Stimulated activated CD4-positive, alpha-beta T cell treated with anti-CD3 and anti-CD28 coated beads, Interleukin-2, amount 100 ng/mL, for 24 hours (primary cell): ENCODE measurements at places on chromosomes 5 and 9.
A peak's percentile ranks its signal among the peaks of the same experiment; 100 is the strongest.

DNA sequence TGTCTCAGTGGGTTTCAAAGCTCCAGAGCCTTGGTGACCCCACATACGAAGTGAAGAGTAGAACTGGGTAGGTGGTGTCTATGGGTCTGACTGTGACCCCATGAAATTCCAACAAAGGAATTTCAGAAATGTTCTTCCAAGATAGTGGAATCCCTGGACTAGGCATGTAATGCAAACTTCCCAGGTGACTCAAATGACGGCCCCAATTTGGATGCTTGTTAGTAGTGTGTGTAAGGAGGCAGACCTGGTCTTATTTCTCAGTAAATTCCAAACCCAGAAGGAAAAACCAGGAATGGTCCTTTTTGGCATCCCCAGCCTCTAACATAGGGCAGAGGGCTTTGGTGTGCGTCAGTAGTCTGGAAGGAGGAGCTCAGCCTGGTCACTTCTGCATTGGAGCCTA lies 43.6 kb upstream of the ABCA1 start:
- DNase-seq: no peak

DNA sequence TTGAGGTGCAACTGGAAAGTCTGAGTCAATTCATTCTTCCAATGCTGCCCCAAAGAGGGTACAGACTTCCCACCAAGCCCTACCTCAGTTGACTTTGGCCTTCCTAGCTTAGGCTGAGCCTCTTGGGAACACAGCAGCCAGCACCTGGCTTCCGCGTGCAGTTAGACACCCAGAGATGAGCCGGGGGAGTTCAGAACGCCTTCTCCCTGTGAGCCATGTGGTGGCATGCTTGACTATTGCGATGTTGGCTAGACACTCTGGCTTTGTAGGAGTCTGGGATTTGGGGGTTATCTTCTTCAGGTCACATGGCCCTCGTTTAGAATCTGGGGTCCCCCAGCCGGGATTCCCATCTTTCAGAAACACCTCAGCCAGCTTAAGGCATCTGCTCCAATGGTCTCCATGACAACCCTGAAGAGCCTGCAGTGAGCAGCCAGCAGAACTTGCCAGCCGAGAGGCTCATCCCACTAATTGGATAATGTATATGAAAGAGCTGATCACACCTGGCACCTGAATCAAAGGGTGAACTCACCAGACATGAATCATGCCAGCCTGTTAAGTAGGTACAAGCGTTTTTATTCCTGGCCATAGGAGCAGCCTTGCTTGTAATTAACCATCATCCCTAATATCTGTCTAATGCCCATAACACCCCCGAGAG lies 167.5 kb downstream of the SYK start:
- DNase-seq: no peak

- no peak for DNase-seq
Observed at GRCh38 chr5:108786806-108787483, 39.2 kb downstream of the FER start.

GRCh38 chr5:430214-430925 lies 12.6 kb upstream of the EXOC3 start:
- DNase-seq: no peak

DNA sequence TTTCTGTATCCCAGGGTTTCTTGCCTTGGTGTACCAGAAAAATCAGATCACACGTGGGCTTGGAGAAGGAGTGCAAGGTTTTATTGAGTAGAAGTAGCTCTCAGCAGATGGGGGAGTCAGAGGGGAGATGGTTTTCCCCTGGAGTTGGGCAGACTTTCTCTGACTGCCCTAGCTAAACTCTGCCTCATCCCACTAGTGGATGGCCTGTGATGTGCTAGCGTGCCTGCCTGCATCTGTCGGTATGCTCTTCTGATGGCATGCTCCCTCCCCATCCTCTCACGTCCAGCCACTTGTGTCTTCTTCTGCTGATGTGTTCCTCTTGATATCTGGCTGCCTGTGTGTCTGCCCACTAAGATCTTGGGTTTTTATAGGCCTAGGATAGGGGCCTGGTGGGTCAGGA lies 616.1 kb upstream of the RGMB start:
- no peak for DNase-seq

DNA sequence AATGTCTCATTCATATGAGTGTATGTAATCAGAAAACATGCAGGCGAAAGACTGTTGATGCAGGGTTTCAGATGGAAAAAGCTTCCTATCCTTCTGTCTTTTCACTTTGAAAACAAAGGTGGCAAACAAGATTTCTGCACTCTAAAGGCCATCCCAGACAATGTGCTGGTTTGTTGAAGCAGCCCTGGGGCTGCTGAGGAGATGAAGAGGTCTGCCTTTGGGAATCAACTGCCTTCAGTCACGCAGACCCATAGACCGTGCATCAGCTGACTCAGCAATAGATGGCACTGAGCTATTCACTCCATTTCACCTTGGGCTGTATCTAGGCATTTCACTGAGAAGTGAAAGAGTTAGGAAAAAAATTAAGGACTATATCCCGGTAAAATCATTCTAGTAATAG lies 60.5 kb upstream of the C5orf46 start:
- DNase-seq: no peak

- DNase-seq: no peak
Observed at GRCh38 chr5:40273936-40274335, 405.8 kb upstream of the PTGER4 start.

GRCh38 chr9:131870156-131870555 lies 130.3 kb upstream of the RAPGEF1 start:
- no peak for DNase-seq

DNA sequence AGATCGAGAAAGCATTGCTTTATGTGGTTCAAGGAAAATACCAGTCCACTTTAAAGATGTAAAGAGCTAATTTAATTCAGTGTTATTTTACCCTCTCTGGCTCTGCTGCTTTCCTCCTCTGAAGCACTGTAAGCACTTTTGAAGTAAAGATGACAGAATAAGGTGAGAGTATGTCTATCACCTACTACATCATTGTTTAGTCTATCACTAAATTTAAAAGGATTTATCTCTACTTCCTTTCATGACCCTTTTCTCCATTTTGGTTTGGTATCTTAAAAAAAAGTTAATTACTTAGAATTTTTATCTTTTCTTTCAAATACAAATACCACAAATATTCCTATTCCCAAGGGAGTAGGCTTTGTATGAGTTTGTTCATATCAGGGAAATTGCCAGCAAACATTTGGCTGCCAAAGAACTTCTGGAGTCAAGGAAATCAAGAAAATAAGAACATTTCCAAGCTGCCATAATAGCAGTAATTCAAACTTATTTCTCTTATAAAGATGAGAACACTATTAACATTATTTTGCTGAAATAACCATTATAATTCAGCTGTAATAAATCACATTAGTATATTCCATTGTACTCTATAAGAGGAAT lies 77.8 kb downstream of the SLC38A9 start:
- no peak for DNase-seq

DNA sequence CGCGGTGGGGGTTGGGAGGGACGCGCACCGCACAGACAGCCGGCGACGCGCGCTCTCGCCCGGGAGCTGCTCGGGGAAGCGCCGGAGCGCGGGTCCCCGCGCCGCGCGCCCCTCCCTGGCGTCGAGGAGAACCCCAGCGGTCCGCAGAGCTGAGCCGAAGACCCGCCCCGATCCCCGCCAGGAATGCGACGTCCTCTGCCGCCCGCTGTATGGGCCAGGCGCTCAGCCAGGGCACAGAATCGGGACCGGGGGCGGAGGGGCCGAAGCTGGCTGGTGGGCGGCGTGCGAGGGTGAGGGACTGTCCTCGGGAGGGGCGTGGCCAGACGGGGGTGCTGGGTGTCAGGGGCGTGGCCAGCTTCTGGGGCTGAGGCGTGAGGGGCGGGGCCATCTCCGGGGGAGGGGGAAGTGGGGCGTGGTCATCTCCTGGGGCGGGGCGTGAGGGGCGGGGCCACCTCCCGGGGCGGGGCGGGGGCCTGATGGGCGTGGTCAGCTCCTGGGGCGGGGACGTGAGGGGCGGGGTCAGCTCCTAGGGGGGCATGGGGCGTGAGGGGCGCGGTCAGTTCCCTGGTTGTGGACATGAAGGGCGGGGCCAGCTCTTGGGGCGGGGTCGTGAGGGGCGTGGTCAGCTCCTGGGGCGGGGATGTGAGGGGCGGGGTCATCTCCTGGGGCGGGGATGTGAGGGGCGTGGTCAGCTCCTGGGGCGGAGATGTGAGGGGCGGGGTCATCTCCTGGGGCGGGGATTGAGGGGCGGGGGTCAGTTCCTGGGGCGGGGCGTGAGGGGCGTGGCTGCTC lies 965 bp downstream of the PTGDS start:
- DNase-seq: peak; percentile 71

GRCh38 chr5:157473383-157474320 lies 13.6 kb downstream of the NIPAL4 start:
- DNase-seq: no peak

- DNase-seq: no peak
Observed at GRCh38 chr5:140115186-140115500, 1.2 kb downstream of the PURA start.

GRCh38 chr9:106075960-106076327 lies 381.6 kb downstream of the TMEM38B start:
- DNase-seq: no peak

DNA sequence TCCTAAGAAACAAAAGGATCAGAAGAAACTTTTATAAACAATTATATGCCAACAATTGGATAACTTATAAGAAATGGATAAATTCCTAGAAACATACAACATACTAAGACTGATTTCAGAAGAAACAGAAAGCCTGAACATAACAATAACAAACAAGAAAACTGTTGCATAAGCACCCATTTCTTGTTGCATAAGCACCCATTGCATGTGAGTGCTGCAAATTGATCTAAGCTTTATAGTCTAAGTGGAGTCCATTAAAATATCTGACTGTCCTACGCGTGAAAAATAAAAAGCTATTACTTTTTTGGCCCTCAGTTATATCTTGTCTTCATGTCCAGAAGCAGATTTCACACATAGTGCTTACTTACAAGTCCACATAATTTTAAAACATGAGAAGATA lies 19.3 kb downstream of the TYRP1 start:
- no peak for DNase-seq

- no peak for DNase-seq
Observed at GRCh38 chr9:93669958-93670207, 93.5 kb downstream of the PHF2 start.

- no peak for DNase-seq
Observed at GRCh38 chr5:92328584-92329259, 945.6 kb upstream of the ARRDC3 start.

DNA sequence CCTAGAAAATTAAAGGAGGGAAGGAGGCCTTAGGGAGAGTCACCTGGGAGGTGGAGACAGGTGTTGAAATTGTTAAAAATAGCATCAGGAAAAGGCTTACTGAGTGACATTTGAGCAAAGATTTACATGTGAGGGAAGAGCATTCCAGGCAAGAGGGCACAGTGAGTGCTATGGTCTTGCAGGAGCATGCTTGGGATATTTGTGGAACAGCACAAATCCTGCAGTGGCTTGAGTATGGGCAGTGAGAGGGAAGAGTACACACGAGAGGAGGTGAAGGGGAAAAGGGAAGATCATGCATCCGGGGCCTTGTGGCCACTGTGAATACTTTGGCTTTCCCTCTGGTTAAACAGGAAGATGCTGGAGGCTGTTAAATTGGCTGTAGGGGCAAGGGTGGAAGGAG lies 36.6 kb downstream of the ACER2 start:
- no peak for DNase-seq

GRCh38 chr5:178545941-178546674 lies 44.1 kb downstream of the COL23A1 start:
- no peak for DNase-seq

DNA sequence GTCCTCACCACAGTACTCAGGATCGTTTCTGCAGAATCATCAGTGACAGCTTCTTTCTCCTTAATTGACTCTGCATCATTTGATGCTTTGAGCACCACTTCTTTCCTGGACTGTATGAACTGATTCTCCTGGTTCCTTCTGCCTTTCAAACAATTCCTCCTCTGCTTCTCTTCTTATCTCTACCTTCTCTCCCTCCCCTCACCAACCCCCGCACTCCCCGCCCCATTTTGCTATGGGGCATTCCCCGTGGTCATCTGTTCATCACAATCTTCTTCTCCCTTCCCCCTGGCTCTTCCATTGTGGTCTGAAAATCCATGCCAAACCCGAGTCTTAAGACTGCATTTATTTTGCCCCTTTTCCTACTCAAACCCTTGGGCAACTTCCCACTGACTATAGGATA lies 57.9 kb downstream of the FAM78A start:
- DNase-seq: no peak

DNA sequence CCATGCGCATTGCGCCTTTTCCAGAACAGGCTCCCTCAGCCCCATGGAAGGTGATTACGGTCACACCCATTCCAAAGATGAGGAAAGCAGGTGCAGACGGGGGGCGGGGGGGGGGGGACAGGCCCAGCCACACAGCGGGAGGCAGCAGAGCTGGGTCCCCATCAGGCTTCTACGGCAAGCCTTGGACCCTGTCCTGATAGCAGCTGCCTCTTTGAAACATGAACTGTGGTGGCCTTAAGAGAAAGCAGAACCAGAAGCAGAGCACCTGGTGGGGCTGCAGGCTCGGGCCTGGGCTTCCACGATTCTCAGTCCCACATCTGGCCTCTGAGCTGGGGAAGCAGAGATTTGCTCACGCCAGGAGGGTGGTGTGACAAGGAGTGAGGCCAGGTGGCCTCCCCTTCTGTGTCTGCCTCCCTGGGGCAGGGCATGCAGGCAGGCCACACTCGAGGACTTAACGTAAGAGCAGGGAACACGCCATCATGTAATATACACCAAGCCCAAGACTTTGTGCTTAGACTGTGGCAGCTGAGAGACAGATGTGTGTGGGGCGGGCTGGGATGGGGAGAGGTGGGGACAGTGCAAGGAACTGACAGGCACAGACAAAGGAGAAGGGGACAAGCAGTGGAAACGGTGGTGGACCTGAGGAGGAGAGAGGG lies 14.2 kb upstream of the PHYKPL start:
- DNase-seq: no peak

DNA sequence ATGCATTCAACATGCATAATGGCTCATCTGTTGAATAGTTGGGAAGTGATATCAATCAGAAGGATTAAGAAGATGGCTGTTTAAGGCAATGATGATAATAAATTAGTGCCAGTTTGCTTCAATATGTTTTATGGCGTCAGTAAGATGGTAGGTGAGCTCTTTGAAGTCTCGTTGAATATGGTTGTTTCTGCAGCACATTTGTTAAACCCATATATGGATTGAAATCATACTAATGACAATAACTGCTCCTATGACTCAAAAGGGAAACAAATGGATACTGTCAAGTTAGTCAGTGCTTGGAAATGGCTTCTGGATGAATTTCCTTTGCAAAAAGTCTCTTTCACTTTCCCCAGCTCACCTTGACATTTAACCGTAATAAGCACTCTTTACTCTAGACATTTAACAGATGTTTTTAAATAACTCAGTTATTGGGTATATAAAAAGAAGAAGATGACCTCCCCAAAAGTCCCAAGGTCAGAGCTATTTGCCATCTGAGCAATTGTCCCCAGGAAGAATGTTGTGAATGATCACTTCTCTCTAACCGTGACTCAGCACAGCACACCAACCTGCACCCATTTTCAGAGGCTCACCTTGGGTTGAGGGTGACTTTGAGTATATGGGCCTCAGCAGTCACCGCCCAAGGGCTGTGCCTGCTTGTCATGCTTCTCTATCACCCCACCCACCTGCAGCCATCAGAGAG lies 133.4 kb downstream of the GRIA1 start:
- no peak for DNase-seq

- no peak for DNase-seq
Observed at GRCh38 chr5:150642567-150642927, 2.1 kb downstream of the SYNPO start.

GRCh38 chr9:110114086-110114858 lies 93.7 kb downstream of the C9orf152 start:
- no peak for DNase-seq
